Naive thymus-derived CD8-positive, alpha-beta T cell (primary cell): ENCODE measurements at places on chromosomes 7 and 10. TPM values are rescaled to one million over a fixed set of nuclear protein-coding genes. Genes with fewer than 3 reads are reported as not detected.

GRCh38 chr7:24428676-24429075 lies 144.6 kb upstream of the PALS2 start:
- peaks cover 2% of the 10 kb centered on the region for H3K27me3 ChIP-seq
- no peak overlapping the region for H3K4me3 ChIP-seq
- no peak overlapping the region for H3K27ac ChIP-seq
- peaks cover 3% of the 10 kb centered on the region for H3K4me1 ChIP-seq
- DNase-seq, result no peak

DNA sequence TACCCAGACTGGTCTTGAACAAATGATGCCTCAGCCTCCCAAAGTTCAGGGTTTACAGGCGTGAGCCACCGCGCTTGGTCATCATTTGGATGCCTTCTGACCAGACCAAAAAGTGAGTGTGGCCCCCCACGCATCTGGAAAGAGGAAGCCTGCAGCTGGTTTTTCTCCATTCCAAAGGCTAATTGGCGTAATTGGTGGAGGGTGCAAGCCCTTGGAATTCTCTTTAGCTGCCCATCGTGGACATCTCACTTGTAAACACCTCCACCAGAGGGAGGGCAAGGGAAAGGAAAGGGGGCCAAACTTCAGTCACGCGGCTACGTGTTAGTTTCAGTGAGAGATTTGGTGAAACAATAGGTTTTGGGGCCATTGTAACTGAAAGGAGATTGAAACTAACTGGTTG lies 4.1 kb upstream of the ARHGAP21 start:
- no peaks in the 10 kb centered on the region for H3K27me3 ChIP-seq
- H3K36me3 ChIP-seq, result no peaks in the 10 kb centered on the region
- peaks cover 4% of the 10 kb centered on the region for H3K4me1 ChIP-seq
- no peak overlapping the region for H3K4me3 ChIP-seq

GRCh38 chr10:52756966-52757365 lies 15.6 kb downstream of the MBL2 start:
- no peak overlapping the region for H3K4me3 ChIP-seq
- no peaks in the 10 kb centered on the region for H3K27me3 ChIP-seq
- H3K27ac ChIP-seq, result no peak overlapping the region
- DNase-seq, result no peak

DNA sequence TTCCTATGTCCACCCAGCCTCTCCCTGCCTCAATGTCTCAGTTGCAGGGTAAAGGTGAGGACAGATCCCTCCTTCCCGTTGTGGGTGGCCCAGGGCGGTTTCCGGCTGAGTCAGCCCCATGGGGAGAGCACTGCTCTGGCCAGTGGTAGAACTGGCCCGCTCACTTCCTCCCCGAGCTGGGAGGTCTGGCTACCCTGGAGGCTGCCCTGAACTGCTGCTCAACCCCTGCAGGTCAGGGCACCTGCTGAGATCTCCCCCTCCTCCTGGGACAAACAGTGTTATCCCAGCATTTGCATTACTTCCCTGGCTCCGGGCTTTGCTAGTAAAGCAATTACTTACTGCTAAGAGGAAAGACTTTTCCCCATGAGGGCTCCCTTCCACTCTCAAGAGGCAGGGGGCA lies 21.4 kb upstream of the IMPDH1 start:
- no peak overlapping the region for H3K4me3 ChIP-seq
- no peaks in the 10 kb centered on the region for H3K36me3 ChIP-seq
- no peaks in the 10 kb centered on the region for H3K4me1 ChIP-seq
- DNase-seq, result no peak

DNA sequence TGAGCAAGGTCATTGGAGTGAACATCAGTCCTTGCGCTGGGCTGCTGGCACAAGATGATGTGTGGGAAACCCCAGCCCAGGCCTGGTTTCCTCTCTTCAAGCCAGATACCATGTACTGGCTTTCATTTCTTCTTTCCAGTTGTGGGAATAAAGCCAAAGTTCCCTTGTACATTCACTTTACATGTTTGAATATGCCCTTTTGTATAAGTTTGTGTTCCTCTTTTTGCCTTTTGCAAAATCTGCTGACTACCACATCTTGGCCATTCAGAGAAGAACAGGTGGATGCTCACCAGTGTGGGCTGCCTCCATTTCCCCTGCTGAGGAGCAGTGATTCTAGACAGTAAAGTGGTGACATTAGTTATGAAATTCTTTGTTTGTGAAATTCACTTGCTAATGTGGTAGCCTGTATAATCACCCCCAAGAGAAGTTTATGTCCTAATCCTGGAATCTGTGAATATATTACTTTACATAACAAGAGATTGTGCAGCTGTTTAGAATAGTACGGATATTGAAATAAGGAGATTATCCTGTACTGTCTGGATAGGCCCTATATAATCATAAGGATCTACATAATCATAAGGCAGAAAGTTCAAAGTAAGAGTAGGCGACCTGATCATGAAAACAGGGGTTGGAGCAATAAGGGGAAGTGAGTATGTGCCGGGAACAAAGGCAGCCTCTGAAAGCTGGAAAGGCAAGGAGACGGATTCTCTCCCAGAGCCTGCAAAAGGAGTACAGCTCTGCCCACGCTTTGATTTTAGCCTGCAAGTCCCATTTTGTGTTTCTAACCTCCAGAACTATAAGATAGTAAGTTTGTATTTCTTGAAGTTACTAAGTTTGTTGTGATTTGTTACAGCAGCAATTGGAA lies 18.8 kb upstream of the AOAH start:
- no peak overlapping the region for H3K4me3 ChIP-seq
- H3K36me3 ChIP-seq, result peaks cover 7% of the 10 kb centered on the region
- peaks cover 31% of the 10 kb centered on the region for H3K4me1 ChIP-seq
- H3K27me3 ChIP-seq, result no peaks in the 10 kb centered on the region
- H3K27ac ChIP-seq, result peak overlapping the region; percentile 40

Gene PIK3AP1
- 5.2 TPM for total RNA-seq

Gene GSTO2
- total RNA-seq, result 1.5 TPM

Gene CAMK2B
- not detected for total RNA-seq

- H3K27me3 ChIP-seq, result no peaks in the 10 kb centered on the region
- H3K4me1 ChIP-seq, result peaks cover 15% of the 10 kb centered on the region
- DNase-seq, result no peak
- peaks cover 51% of the 10 kb centered on the region for H3K36me3 ChIP-seq
- H3K27ac ChIP-seq, result no peak overlapping the region
Observed at GRCh38 chr7:36949711-36950600, 225.7 kb upstream of the AOAH start.

GRCh38 chr10:75612904-75613684 lies 181.7 kb downstream of the LRMDA start:
- H3K27ac ChIP-seq, result no peak overlapping the region
- no peak for DNase-seq
- peaks cover 10% of the 10 kb centered on the region for H3K27me3 ChIP-seq
- H3K4me3 ChIP-seq, result no peak overlapping the region

DNA sequence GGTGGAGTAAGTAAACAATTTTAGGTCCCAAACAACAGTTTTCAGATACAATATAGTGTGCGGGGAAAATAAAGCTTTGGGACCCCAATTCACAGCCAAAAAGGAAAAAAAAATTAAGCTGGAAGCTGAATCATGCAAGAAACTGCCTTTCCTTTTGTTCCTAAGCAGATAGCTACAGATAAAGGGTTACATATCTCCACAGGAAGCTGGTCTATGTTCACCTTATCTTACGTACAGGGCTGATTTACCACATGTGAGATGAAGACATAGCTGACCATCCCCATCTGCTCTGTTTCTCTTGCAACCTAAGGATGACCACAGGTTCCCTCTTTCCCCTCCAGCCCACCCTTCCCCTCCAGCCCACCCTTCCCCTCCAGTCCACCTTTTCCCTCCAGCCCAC lies 14.2 kb upstream of the PFKP start:
- H3K4me1 ChIP-seq, result peaks cover 1% of the 10 kb centered on the region
- H3K27me3 ChIP-seq, result peaks cover 15% of the 10 kb centered on the region
- no peak overlapping the region for H3K27ac ChIP-seq
- DNase-seq, result no peak
- H3K4me3 ChIP-seq, result no peak overlapping the region
- no peaks in the 10 kb centered on the region for H3K36me3 ChIP-seq

GRCh38 chr10:119602241-119603095 lies 5.7 kb upstream of the TIAL1 start:
- H3K4me3 ChIP-seq, result no peak overlapping the region
- H3K27me3 ChIP-seq, result no peaks in the 10 kb centered on the region
- no peak overlapping the region for H3K27ac ChIP-seq
- DNase-seq, result no peak
- no peaks in the 10 kb centered on the region for H3K36me3 ChIP-seq

DNA sequence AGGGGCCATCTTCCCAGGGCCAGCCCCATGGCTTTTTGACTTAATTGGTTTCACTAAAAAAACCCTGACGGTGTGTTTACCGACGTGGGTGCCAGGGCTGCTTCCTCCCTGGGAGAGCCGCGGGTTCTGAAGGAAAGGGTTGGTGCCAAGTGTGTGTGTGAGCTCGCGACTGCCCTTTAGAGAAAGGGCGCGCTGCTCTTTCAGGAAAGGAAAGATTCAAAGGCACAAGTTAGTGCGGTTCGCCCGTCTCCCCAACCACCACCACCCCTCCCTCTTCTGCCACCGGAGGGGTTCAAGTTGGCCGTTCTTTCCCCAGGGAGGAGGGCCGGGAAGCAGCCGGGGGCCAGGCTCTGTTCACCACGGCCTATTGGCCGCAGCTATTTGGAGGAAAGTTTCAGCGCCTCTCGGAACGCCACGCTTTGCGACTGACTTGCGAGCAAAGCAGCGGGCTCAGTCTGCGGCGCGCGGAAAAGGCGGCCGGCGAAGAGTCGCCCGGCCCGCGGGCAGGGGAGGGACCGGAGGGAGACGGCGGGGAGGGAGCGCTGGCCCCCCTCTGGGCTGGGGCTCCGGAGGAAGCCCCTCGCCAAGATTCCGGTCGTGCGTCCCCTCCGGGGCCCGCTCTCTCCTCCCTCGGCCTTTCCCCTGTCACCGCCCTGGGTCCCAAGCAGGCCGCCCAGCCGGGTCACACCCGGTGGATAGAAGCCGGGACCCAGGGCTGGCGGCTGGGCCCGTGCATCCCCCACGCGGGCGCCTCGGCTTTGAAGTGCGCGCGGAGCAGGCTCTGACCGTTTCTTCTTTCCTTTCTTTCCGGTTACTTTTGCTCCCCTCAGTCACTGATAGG lies 165.9 kb upstream of the PPP1R3A start:
- H3K36me3 ChIP-seq, result peaks cover 2% of the 10 kb centered on the region
- no peak overlapping the region for H3K27ac ChIP-seq
- H3K27me3 ChIP-seq, result peaks cover 43% of the 10 kb centered on the region

Gene PVRIG
- total RNA-seq, result 81.5 TPM

DNA sequence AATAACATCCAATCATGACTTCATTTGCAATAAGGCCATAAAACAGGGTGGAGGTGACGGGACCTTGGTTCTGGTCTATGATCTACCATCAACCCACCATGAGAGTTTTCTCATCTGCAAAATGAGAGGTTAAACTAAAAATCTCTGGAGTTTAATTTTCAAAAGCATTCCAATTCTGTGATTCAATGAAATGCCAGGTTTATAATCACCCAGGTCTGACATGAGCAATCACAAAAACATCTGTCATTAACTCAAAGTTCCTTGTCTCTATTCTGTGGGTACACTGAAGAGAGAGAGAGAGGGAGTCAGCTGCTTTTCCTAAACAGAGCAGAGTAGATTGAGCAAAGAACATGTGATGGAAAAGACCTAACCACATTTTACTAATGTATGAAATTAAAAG lies 75.4 kb downstream of the NUDCD3 start:
- H3K4me3 ChIP-seq, result no peak overlapping the region
- H3K36me3 ChIP-seq, result peaks cover 45% of the 10 kb centered on the region
- H3K27me3 ChIP-seq, result no peaks in the 10 kb centered on the region
- no peak for DNase-seq
- peaks cover 34% of the 10 kb centered on the region for H3K4me1 ChIP-seq

DNA sequence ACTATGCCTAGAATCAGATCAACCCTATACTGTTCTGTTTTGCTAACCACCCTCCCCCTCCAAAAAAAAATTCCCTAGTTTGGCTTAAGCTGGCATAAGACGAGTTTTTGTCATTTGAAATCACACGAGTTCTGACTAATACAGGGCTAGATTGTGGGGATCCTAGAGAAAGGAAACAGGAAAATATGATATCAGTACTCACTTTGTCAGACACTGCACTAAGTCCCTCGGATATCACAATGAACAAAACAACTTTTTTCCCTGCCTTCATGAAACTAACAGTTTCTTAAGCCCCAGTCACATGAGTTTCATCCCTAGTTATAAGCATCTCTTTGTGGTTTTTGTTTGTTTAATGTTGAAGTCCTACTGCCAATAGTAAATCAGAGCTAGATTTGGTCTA lies 118.5 kb downstream of the ITGB8 start:
- no peak overlapping the region for H3K4me3 ChIP-seq
- DNase-seq, result no peak
- no peaks in the 10 kb centered on the region for H3K36me3 ChIP-seq
- H3K4me1 ChIP-seq, result no peaks in the 10 kb centered on the region
- no peak overlapping the region for H3K27ac ChIP-seq

GRCh38 chr7:123935436-123936381 lies 10.7 kb downstream of the SPAM1 start:
- no peak overlapping the region for H3K27ac ChIP-seq
- H3K4me1 ChIP-seq, result no peaks in the 10 kb centered on the region
- DNase-seq, result no peak
- H3K4me3 ChIP-seq, result no peak overlapping the region

- H3K27me3 ChIP-seq, result no peaks in the 10 kb centered on the region
- no peak for DNase-seq
Observed at GRCh38 chr10:7872041-7872442, 53.7 kb downstream of the TAF3 start.

- no peak overlapping the region for H3K27ac ChIP-seq
- DNase-seq, result no peak
- peaks cover 2% of the 10 kb centered on the region for H3K4me1 ChIP-seq
- H3K27me3 ChIP-seq, result no peaks in the 10 kb centered on the region
- peaks cover 69% of the 10 kb centered on the region for H3K36me3 ChIP-seq
- no peak overlapping the region for H3K4me3 ChIP-seq
Observed at GRCh38 chr10:32269343-32270100, 77.4 kb downstream of the EPC1 start.

Gene GNAI1
- total RNA-seq, result 1.5 TPM
